Posterior vena cava (tissue), 2 donors: ENCODE measurements at places on chromosomes 4 and X.

GRCh38 chr4:56552273-56552672 lies 46.7 kb downstream of the ARL9 start:
- no peak for DNase-seq

- DNase-seq = no peak
Observed at GRCh38 chr4:159284113-159284512, 181.2 kb downstream of the RAPGEF2 start.

- no peak for DNase-seq
Observed at GRCh38 chr4:128721896-128722295, 87.6 kb upstream of the JADE1 start.

DNA sequence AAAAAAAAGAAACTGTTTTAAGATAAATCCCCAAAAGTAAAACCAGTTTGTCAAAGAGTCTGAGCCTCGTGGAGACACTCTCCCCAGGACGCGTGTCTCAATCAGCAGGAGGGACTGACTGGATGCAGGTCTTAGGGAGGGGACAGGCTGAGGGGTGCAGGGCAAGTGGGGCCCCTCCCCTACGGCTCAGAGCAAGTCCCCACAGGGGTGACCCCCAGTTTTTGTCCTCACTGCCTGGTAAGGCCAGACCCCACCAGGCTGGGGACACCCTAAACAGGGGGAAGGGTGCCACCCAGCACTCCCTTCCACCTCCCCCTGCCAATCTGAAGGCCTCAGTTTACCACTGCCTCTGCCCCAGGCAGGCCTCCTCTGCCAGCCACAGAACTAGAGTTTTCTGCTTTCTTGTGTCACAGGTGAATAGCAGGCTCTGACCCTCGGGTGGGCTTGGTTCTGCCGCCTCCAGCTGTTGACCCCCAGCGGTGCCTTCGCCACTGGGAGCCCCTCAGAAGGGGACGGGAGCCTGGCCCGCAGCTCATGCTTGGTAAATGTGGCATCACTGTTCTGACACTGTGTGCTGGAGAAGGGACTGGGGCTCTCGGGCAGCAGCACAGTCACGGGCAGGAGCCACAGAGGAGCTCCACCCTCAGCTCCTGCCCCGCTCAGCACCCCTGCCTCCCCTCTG lies 69.8 kb upstream of the MXD4 start:
- no peak for DNase-seq

DNA sequence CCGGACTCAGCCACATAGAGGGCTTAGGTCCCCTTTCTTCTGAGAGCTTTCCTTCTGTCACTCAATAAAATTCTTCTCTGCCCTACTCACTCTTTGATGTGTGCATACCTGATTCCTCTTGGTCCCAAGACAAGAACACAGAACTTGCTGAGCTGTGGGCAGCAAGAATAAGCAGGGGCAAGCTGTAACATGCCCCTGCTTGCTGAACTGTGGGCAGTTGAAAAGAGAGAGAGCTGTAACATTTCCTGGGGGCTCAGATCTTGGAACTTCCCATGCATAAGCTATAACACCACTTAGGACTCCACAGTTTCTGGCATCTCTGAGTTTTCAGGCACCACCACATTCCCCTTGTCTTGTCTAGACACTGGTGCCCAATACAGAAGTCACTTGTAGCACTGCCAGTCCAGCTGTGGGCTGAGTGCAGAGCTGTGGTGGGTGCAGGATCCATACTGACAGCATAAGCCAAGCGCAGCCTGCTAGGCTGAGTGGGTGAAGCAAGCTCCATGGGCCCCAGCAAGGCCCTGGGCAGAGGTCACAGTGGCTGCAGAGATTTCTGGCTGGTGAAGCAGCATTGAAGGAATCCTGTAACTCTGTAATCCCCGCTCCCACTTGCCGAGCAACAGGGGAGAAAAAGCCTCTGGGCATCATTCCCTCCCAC lies 241.2 kb downstream of the PCDH10 start:
- peak; percentile 58 for DNase-seq

DNA sequence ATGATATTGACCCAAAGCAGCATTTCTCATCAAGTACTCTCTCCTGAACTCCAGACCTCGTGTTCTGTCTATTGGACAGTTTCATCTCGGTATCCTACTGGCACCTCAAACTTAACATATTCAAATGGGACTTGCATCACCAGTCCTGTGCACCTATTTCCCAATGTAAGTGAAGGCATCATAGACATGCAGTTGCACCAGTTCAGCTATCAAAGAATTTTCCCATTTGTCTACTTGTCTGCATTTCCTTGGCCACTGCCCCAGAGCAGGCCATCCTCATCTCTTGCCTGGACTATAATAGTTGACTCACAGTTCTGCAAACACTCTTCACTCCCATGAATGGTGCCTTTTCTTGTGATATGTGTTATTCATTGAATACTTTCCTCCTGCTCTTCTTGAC lies 11.3 kb upstream of the LIMCH1 start:
- no peak for DNase-seq

GRCh38 chrX:133215747-133216146 lies 2.4 kb downstream of the TFDP3 start:
- DNase-seq = no peak

GRCh38 chr4:110085131-110085530 lies 113.3 kb downstream of the ELOVL6 start:
- DNase-seq = no peak

GRCh38 chrX:22534643-22535042 lies 261.9 kb downstream of the CBLL2 start:
- no peak for DNase-seq

GRCh38 chr4:14234307-14234706 lies 606.8 kb upstream of the BOD1L1 start:
- DNase-seq = no peak

GRCh38 chr4:44425614-44426208 lies 22.9 kb downstream of the KCTD8 start:
- no peak for DNase-seq
